ENCODE measurements at places on chromosomes 2 and 18.

- peak; percentile 75 for DNase-seq
Observed at GRCh38 chr2:112626604-112627059, 19.1 kb upstream of the SLC20A1 start.

GRCh38 chr2:208671886-208672680, 265.5 kb downstream of the PTH2R start:
- DNase-seq, result no peak

- DNase-seq, result no peak
Observed at GRCh38 chr2:162006337-162006736, 67.7 kb downstream of the DPP4 start.

DNA sequence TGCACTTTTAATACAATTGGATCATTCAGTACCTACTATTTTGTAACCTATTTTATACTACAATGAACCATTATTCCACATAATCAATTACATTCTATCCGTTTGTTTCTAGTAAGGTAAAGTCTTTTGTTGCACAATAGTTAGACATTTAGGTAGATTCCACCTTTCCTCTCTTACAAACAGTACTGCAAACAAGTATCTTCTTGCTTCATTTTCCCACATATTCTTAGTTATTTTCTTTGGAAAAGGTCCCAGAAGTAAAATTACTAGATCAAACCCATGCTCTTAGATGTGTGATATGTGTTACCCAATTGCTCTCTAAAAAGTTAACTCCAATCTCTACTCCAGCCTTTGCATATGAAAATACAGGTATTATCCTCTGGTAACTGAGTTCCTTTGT, 49.6 kb downstream of the SPIRE1 start:
- peak; percentile 60 for DNase-seq

DNA sequence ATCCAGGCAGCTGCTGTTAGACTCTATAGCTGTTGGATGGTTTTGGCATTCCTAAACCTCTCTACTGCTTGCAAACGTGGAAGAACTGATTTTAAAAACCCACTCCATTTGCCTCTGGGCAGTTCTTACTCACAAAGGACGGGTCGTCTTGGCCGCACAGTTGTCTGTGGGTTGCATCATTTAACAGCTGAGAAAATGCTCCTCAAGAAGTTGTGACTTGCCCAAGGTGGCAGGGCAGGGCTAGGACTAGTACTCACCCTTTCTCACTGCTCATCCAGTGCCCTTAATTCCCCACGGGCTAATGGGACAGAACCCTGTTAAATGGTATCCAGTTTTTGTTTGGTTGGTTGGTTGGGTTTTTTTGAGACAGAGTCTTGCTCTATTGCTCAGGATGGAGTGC, 997 bp upstream of the DRC1 start:
- no peak for DNase-seq

- no peak for DNase-seq
Observed at GRCh38 chr18:74662622-74663021, 65.0 kb downstream of the ZNF407 start.

DNA sequence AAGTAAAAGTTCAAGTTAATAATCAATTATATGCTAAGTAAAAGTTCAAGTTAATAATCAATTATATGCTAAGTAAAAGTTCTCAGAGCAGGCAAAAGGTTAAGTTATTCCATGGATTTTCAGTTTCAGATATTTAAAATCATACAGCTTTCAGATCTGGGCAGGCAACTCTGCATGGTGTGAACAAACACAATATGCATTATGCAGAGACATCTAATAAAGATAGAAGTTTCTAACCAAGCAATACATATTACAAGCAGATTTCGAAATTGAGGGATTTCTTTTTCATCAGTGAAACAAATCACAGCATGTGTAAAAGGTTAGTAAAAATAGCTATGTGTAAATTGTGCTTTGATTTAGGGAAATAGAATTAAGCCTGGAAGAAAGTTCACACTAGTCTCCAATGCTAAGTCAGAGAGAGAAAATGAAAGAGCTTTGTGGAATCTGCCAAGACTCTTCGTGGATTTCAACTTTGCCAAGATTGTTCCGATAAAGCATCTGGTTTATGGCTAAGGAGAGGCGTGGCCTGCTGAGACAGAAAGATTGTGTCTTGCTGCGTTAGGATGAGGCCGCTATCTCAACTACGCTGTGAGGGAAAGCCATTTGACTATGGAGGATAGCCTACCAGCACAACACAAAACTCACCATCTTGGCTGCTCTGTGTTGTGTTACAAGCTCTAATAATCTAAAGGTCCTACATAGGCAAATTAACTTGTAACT, 60.1 kb upstream of the SLC16A14 start:
- peak; percentile 85 for DNase-seq

DNA sequence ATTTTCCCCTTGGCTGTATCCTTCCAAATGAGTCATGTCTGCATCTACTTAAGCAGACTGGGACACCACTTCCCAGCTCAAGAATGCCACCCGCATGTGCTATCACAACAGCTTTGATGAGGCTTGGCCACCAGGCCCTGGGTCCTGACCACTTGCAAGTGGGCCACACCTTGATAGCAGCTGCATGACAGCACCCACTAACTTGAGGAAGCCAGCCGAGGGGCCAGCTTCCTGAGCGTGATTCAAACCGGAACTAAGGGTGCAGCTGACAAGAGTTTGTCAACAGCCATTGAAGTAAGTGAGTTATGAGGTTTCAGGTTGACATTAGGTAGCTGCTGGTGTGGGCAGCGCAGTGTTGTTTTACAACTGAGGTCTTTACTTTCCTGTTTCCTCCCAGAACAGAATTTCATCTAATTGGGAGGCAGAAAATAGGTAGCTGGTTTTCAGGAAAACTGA, 54.4 kb downstream of the EPHA4 start:
- peak; percentile 96 for DNase-seq

DNA sequence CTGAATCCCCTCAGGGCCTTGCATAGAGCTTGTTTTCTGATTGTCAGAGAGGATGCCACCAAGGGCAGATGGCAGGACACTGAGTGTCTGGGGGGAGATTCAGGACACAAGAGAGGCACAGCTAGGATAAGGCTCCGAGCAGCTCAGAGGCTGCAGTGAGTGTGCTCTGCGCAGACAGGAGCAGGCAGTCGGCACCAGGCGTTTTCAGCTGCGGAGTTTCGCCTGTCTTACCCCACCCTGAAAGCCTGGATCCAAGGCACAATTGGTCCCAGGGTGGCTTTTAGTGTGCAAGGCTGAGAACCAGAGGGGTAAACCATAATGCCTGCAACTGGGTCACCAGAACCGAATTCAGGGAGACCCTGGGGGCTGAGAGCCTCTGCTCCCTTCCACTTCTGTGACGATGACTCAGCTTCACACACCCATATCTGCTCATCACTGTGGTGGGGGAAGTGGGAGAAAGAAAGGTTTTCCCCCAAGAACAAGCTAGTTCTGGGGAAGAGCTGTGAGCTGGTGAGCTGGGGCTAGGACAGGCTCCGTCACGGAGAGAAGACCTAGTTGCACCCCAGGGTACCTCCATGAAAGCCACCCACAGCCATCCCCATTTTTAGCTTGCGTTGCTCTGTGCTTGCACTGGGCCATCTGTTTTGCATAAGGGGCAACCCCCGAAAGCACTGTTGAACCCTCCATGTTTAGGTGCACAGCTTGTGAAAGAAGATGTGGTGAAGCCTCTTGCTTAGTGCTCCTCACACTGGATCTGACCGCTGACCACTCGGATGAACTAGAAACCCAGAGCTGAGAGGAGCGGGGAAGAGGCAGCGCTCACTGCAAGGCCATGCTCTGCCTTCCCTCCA, 173.7 kb downstream of the CELF4 start:
- no peak for DNase-seq

DNA sequence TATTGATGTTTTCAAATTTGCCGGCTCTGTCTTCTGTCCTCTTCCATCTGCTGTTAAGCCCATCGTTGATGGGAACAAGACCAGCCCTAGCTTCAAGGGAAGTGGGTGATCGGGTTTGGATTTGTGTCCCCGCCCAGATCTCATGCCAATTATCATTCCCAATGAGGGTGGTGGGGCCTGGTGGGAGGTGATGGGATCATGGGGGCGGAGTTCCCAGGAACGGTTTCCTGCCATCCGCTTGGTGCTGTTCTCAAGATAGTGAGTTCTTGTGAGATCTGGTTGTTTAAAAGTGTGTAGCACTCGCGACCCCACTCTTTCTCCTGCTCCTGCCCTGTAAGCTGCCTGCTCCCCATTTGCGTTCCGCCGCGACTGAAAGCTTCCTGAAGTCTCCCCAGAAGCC, 9.5 kb downstream of the ASB18 start:
- DNase-seq, result no peak

GRCh38 chr2:218216674-218217359, at the start of gene ARPC2:
TSS of gene ARPC2 (plus strand) at chr2:218217189. CDS start at chr2:218217471, 282 bp downstream.
- DNase-seq, result peak; percentile 95

DNA sequence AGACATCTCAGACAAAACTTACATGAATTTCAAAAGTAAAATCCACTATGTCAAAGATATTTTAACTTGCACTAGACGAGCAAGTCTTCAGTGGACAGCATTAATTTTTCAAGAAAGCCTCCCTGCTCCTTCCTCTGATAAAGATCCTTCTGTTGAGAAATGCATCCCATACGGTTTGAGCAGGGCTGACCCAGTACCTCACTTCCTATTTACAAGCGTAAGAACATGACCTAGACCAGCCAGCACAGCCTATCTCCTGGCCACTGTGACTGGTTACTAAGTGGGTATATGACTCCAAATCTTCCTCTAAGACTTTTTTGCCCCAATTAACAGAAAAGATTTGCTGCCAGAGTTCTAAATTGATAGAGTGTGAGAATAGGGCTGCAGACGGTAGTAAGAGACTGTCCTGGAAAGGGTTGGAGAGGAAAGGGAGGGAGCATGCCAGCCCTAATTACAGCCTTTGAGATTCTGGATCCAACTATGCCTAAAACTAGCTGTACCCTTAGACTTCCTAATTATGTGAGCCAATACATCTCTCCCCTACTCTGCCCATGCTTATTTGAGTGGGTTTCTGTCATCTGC, 108.4 kb downstream of the PRELID3A start:
- DNase-seq, result no peak

DNA sequence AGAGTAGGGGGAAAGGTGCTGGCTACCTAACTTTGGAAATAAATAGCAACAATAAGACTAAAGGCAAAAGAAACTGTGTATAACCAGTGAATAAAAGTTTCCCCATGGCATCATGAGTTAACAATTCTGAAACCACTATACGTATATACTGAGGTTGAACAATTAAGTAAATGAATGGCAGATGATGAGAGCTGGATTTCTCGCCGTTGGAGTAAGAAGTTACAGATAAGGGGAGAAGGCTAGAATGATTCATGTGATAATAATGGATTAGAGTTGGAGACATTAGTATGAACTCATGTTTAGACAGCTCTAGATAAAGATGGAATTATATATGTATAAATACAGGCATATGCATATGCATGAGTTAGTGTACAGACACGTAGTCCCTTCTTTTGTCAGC, 152.7 kb downstream of the UBR3 start:
- no peak for DNase-seq

DNA sequence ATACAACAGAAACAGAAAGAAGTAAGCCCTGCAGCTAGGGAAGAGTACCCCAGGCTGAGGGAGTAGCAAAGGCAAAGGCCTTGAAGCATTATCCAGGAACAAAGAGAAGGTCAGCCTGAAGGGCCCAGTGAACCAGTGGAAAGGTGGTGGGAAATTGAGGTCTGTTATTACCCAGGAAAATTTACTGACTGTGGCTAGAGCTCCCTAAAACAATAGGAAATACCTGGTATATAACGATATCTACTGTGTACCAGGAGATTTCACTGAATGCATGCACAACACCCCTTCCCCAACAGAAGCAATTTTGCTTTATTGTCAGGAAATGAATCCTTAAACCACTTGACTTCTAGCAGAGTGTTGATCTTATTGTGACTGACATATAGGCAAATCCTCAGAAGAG, 365.3 kb downstream of the ERBB4 start:
- DNase-seq, result no peak

DNA sequence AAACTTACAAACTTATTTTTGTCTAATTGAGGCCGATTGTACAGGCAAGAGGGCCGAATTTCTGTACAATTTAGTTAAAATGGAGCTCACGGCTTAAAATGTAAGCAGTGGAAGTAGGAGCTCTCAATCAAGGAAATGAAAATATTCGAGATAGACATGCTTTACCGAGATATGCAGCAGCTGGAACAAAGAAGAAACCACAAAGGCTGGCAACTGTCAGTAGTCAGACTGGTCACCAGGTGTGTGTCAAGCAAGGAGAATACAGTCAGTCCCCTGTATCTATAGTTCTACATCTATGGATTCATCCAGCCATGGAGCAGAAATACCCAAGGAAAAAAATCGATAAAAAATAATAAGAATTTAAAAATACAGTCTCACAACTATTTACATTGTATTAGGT, 122.6 kb downstream of the WDSUB1 start:
- DNase-seq, result no peak

- peak; percentile 92 for DNase-seq
Observed at GRCh38 chr2:67397143-67397986, at the start of gene ETAA1. TSS of gene ETAA1 (plus strand) at chr2:67397333. CDS start at chr2:67397449, 116 bp downstream.

DNA sequence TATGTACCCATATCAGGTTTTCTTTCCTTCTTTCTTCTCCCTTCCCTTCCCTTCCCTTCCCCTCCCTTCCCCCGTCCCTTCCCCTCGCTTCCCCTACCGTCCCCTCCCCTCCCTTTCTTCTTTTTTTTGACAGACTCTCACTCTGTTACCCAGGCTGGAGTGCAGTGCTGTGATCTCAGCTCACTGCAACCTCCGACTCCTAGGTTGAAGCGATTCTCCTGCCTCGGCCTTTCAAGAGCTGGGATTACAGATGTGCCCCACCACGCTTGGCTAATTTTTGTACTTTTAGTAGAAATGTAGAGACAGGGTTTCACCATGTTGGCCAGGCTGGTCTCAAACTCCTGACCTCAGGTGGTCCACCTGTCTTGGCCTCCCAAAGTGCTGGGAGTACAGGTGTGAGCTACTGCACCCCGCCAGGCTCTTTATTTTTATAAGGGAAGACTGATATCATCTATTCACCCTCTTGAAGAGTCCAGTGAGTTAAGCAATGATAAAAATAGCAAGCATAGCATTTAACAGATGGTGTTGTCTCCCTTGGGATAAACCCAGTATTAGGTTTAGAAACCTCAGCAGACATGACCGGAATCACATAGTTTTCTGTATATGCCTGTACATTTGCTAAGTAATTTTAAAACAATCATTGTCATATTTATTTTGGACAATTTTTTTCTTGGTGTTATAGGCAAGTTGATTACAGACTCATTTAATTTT, 888.4 kb downstream of the TRIB2 start:
- DNase-seq, result no peak

DNA sequence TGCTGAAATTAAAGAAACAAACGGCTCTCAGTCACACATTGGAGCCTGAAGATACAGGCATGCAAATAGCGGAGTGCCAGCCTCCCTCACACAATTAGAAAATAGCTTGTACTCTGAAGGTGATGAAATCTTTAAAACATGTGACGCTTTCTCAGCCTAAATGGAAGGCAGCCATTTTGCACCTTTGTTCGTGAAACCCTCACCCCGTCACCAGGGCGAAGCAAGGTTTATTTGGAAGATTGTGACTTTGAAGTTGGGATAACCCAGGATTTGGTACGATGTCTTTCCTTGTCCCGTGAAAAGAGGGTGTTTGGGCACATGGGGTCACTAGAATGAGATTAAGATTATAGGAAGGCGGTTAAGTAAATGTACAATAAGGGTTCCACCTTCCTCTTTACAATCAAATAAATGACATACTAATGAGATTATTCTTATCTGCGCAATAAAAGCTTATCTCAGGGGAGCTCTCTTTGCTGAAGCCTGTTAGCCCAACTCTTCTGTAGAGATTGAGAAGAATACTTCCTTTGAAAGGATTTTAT, 4.2 kb downstream of the SH3BP4 start:
- DNase-seq, result no peak

GRCh38 chr2:212892193-212892592, 259.2 kb downstream of the IKZF2 start:
- DNase-seq, result peak; percentile 67

All from fibroblast of lung (primary cell).